ENCODE measurements at places on chromosomes 11 and 22.

GRCh38 chr11:44774108-44774507, 47.3 kb downstream of the TSPAN18 start:
- DNase-seq: no peak

- no peak for DNase-seq
Observed at GRCh38 chr11:2393111-2393868, 7.3 kb upstream of the TSSC4 start.

DNA sequence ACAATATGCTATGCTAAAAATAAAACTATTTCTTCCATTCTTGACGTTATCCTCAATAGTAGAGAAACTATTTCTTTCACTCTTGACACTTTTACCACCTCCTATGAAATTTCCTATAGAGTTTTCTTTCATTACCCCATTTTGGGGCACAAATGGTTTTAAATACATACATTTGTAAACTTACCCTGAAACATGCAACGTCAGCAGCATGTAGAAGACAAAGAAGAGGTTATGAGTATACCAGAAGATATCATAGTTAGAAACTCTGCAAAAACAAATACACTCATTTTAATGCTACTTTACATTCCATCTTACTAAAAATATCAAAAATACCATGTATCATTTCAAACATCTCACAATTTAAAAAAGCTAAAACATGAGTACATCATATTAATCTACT, 69.5 kb downstream of the NOX4 start:
- no peak for DNase-seq

DNA sequence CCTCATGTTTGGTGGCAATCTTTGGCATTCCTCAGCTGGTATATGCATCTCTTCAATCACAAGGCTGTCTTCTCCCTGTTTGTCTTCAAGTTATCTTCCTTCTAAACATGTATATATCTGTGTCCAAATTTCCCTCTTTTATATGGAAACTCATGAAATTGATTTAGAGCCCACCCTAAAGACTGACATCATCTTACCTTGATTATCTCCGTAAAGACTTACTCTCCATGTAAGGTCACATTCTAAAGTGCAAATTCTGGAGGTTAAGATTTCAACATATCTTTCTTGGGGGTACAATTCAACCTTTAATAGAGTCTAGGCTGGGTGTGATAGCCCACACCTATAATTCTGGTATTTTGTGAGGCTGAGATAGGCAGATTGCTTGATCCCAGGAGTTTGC, 215.8 kb upstream of the LRRC4C start:
- DNase-seq: no peak

GRCh38 chr11:11543656-11544055, 78.1 kb downstream of the GALNT18 start:
- no peak for DNase-seq

GRCh38 chr11:103061656-103062055, 30.3 kb downstream of the DCUN1D5 start:
- DNase-seq: no peak

GRCh38 chr11:131776211-131776610, 405.8 kb downstream of the NTM start:
- DNase-seq: no peak

GRCh38 chr11:9571071-9571762, 2.3 kb upstream of the WEE1 start:
- no peak for DNase-seq

- no peak for DNase-seq
Observed at GRCh38 chr22:38967451-38968450, 10.3 kb downstream of the APOBEC3A start.

DNA sequence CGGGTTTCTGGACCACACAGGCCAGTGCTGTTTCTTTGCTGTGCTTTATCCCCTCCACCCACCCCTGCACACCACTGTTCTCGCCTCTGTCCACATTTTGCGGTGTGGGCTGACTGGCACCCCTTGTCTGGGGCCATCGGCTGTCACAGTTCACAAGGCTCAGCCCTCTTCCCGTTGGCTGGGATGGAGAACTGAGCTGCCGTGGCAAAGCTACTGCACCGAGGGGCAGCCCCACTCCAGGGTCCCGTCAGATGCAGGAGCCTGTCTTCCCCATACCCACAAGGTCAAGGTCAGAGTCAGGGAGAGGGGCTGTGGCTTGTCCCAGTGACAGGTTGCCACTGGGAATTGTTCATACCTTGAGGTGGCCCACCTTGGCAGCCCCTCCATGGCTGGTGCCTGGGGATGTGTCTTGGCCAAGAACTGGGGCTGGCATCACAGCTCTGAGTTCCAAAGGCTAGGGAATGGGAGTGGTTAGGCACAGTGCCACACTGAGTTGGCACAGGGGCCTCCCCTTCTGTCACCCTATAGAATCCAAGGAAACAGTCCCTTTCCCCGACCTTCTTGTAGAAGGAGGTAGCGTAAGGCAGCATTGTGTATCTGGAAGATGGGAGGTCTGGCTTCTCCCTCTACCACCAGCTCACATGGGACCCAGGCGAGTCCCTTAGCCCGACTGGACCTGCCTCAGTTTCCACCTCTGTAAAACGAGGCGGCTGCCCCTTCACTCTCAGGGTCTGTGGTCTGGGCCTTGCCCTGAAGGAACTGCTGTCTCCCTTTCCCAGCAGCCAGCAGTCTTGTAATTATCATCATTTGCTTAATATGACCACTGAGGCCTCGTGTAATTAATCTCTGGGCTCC, 3.4 kb downstream of the GRK2 start:
- DNase-seq: no peak

DNA sequence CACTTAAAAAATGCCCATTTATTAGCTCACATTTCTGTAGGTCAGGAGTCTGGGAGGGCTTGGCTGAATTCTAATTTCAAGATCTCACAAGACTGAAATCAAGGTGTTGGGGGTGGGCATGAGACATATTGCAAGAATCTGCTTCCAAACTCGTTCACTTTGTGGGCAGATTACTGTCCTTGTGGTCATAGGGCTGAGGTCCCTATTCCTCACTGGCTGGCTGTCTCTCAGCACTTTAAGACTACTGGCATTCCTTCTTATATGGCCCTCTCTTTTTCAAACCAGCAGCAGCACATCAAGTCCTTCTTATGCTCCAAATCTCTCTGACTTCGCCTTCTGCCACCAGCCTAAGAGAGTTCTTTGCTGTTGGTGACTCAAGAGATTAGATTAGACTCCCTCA, 27.8 kb upstream of the MYOD1 start:
- no peak for DNase-seq
